DMS53 (cell line): ENCODE measurements at places on chromosomes 1 and 21.

- no peak for DNase-seq
These were observed 81.6 kb downstream of the NPHP4 start for GRCh38 chr1:5910666-5911065.

GRCh38 chr21:44761747-44762208 is 39.8 kb downstream of the UBE2G2 start:
- DNase-seq = peak; percentile 32

- DNase-seq = no peak
These were observed 211.1 kb downstream of the LRRC40 start for GRCh38 chr1:69994241-69994640.

DNA sequence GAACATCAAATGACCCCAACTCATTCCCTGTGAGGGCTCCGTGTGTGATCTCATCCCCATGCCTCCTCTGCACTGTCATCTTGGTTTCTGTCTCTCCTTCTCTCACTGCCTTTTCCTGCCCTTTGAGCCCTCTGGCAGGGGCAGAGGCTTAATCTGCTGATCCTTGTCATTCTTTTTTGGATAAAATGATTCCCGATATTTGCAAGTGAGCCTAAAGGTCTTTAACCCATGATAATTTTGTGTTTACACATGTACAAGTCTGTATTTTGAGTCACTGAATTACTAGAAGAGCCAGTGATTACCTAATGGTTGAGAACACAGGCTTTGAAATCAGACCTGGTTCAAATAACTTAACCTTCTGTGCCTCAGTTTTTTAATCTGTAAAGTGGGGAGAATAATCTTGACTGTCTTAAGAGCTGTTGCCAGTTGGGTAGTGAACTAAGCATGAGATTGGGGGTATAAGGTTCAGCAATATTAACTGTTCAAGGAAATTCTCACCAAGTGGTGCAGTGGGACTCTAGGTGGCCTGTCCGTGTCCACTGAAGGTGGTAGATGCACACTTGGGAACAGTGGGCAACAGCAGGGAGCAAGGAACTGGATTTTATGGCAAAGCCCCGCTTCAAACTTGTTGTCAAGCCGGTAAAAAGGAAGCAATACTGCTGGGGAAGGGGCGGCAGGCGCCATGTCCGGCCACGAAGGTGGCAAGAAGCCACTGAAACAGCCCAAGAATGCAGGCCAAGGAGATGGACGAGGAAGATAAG is 1.6 kb downstream of the ECHDC2 start:
- DNase-seq = no peak

DNA sequence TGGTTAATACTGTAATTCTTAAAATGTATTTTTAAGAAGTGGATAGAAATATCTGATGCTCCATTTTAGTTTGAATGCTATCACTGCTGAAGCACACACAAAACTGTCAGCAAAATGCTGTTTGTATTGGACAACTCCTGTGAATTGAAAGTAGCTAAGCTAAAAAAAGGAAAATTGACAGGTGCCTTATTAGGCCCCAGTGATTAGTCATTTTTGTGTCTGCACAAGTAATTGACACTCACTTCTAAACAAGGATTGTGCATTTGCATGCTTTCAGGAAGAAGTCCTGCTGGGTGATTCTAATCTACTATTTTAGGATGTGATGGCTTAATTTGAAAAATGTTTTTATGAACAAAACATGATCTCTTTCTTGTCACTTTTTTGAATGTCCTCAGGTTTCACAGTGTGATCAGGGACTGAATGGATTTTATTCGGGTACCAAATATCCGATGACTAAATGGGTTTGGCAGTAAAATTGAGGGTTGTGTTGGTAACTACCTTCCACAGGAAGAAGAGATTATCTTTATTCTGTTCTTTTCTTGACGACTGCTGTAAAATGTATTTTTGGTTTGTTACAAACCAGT is 13.0 kb upstream of the MAP3K7CL start:
- no peak for DNase-seq

GRCh38 chr1:168466714-168467131 is 77.1 kb downstream of the XCL2 start:
- DNase-seq = peak; percentile 65

DNA sequence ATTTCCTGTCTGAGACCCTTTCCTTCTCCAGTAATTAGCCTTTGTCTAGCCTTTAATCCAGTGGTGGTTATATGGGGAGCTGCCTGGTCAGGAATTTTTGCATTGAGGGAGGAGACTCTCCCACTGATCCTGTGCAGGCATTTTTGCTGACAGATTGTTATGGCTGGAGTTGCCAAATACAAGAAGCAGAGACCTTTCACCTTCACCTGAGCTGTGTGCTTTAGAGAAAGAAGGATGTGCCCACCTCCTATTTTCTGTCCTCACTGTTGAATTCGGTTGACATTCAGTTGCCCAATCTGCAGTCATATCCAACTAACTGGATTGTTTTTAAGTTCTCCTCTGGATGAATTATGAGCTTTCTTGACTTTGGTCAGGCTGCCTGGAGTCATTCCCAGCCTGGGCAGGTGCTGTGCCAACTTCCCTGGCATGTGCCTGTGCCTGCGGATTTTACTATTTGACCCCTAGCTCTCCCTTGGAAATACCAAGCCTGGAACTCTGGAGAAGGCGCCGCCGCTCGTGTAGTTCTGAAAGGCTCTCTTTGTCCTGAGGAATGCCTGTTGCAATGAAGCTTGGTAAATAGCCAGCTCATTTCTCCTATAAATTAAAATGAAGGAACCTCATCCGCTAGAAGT is 143.9 kb downstream of the NOS1AP start:
- no peak for DNase-seq

GRCh38 chr1:107004421-107004820 is 52.1 kb upstream of the PRMT6 start:
- no peak for DNase-seq

DNA sequence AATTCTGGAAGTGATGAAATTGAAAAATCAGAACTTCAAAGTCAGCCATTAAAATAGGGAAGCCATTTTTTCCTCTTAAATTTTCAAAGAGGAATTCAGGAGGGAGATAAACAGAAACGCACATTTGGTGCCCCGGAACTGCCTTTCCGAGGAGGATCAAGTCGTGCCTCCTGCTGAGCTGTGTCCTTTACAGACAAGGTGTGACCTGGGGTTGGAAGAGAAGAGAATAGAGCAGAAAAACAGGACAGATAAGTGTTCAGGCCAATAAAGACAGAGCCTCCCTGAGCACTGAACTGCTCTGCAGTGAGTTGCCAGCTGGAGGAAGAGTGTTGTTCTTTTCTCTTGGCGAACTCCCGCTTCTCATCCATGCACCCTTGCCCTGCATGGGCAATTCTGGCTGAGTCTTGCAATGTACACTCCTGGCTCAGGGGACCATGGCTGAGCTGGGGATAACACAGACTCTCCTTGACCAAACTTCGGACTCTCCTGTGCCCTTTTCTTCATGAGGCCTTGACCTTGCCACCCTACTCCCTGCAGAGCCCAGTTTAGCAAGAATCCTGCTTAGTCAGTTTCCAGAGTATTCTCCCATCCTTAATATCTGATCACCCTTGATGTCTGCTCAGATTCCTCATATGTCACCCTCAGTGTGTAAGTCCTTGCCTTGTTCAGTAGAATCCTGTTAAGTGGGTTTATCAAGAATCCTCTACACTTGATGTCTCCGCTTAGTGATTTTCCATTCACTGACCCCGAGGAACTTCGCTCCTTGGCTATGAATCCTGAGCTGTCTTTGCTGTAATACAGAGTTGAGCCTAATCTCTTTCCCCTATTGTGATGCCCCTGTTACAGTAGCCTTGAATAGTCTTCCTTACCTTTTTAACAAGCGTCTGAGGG is 1.3 kb upstream of the MTARC1 start:
- DNase-seq = no peak

DNA sequence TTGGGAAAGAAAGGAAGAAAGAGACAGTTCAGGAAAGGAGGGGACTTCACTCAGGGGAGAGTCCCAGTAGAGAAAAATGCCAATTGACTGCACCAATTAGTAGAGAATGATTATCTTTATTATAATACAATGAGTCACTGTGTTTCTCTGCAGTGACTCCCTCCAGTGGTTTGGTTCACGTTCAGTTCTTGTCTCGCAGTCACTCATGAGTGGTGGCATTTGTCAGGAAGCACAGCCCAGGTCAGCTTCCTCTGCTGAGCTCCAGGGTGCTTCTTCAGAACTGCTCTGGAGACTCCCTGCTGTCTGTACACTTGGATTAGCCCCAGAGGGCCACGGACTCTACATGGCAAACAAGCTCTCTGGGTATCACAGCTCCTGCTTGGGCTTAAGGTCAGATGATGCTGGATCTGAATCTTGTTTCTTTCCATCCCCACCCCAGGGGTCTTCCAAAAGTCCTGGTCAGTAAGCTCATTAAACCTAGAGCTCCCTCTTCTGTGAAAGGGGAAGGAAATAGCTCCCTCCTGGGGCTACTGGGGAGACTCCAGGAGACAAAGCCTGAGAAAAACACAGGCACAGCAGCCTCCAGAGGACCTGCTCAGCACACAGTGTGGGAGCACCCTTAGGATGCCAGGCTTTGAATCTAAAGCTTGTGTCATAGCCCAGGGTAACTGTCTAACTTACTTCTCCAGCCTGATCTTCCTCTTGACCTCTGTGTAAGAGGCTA is 619.0 kb downstream of the AJAP1 start:
- DNase-seq = no peak

- no peak for DNase-seq
These were observed 9.7 kb downstream of the MAPKAPK2 start for GRCh38 chr1:206694171-206695124.

- no peak for DNase-seq
These were observed 27.5 kb upstream of the ROR1 start for GRCh38 chr1:63746129-63746864.

GRCh38 chr1:53722025-53722424 is 16.9 kb downstream of the GLIS1 start:
- no peak for DNase-seq

GRCh38 chr1:224375059-224375458 is 18.4 kb downstream of the CNIH4 start:
- no peak for DNase-seq

GRCh38 chr1:112297536-112297935 is 98.5 kb upstream of the CTTNBP2NL start:
- peak; percentile 65 for DNase-seq

DNA sequence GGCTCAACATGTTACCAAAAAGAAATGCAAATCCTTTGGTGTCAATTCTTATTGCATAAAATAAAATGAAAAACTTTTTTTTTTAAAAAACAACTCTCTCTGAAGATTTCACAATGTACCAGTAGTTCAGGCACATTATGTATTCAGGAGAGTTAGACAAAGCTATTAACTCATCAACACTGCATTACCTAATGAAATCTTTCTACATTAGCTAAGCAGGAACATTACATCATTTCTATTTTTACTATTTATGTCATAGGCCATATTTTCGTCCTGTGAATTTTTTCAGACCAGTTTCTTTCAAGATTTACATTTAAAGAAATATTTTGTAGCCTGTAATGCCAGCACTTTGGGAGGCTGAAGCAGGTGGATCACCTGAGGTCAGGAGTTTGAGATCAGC is 366.2 kb downstream of the USH2A start:
- peak; percentile 9 for DNase-seq

GRCh38 chr1:247198781-247199180 is 27.0 kb upstream of the ZNF124 start:
- no peak for DNase-seq

DNA sequence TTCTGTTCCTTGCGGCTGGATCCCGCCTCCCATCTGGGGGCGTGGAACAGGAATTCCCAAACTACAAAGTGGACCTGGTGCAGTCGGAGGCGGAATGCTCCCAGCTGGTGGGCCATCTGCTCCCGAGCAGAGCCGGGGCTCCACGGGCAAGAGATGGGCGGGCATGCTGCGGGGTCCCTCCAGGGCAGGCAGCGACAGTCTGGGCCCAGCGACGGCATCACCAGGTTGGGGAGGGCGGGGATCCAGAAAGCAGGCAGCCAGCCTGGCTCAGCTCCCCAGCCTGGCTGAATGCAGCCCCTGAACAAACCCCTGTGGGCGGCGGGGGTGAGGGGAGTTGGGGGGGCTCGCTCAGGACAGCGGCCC is 3.6 kb downstream of the MEGF6 start:
- DNase-seq = no peak

DNA sequence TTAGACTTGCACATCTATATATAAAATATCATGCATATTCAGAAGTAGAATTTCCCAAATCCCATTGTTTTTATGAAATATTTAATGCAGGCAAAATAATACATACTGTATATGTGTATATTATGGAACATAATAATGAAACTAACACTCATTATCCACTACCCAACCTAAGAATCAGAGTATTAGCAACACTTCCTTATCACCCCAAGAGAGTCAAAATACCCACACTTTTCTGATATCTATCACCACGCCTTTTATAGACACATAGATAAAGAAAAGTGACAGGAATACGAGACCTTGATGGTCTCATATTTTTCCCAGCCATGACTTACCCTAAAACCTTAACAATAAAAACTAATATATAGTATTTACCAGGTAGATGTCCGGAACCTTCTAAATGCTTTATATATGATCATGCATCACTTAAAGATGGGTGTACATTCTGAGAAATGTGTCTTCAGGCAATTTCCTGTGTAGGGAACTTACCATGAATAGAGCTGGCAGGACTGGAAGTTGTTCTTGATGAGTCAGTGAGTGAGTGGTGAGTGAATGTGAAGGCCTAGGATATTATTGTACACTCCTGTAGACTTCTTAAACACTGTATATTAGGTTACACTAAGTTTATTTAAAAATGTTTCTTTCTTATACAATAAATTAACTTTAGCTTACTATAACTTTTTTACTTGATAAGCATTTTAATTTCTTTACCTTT is 45.5 kb downstream of the TNFSF4 start:
- DNase-seq = peak; percentile 12

DNA sequence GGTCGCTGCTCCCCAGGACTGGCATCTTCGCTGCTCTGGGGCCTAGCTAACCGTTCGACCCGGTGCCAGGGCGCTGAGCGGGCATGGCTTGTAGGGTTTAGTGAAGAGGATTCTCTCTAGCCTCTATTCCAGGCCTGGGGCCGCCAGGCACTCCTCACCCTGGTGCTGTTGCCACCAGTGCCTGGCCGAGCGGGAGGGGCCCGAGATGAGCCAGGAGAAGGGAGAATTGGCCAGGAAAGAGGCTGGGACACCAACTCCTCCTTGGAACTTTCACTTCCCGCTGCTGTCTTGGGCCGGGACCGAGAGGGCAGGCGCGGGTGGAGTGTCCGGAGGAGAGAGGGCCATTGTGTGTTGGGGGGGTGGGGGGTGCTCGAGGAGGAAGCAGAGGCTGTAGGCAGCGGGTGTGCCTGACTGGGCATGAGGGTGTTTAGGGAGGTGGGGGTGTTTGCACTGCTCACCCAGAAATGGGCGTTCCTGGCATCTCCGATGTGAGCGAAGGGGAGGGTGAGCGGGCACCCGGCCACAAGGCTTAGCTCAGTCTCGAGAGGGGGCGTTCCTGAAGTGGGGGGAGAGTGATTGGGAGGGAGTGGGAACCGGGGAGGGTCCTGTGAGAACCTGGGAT is 772 bp downstream of the ADAM15 start:
- DNase-seq = peak; percentile 67
